ENCODE measurements at places on chromosomes 11 and 22.

GRCh38 chr11:70503468-70504221 is 105.3 kb downstream of the CTTN start:
- no peak for DNase-seq

DNA sequence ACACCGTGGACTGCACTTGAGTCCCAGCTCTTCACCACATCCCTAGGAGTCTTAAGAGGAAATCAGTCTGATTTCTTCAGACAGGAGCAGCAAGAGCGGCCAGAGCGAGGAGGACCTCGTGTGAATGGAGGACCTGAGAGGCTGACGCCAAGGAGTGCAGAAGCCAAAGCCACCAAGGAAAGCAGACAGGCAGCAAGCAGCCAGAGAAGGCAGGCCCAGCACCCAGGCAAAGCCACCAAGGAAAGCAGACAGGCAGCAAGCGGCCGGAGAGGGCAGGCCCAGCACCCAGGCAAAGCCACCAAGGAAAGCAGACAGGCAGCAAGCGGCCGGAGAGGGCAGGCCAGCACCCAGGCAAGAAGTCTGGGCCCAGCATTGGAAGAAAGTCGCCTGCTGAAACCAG is 11.8 kb downstream of the CYB561A3 start:
- no peak for DNase-seq

GRCh38 chr22:27195094-27195493 is 537.7 kb downstream of the MIAT start:
- DNase-seq: no peak

DNA sequence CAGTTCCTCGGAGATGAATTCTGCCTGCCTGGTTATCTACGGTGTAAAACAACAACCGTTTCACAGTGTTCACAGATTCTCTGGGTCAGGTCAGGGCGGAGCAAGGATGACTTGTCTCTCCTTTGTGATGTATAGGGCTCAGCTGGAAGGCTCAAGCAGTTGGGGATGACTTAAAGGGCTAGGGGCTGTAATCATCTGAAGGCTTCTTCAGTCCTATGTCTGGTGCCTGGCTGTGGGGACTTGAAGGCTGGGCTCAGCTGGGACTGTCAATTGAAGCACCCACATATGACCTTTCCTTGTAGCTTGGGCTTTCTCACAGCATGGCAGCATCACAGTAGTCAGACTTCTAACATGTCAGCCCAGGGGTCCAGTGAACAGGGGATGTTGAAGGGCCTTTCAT is 29.3 kb downstream of the EIF3F start:
- DNase-seq: no peak

DNA sequence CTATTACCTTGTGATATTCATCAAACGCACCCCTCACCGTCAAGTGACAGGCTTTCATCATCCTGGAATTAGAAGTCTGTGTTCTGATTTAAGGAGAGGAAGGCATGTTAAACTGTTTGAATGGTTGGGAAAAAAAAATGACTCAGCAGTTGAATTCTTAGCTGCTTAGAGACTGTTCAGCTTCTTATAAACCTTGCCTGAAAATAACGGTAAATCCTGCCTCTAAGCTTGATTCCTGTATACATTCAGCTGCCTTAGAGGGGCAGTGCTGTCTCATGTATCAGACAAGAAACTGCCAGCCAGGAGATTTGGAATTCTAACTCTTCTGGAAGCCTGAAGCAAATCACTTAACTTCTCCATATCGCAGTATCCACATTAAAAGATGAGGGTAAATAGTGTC is 437.4 kb downstream of the JRKL start:
- no peak for DNase-seq

GRCh38 chr11:3942956-3943497 is 87.6 kb downstream of the STIM1 start:
- DNase-seq: no peak

- no peak for DNase-seq
These were observed 356.2 kb downstream of the GRM5 start for GRCh38 chr11:88709567-88709966.

GRCh38 chr11:119876841-119877240 is 147.8 kb upstream of the NECTIN1 start:
- DNase-seq: no peak

- no peak for DNase-seq
These were observed 79.1 kb downstream of the GUCY1A2 start for GRCh38 chr11:106939157-106939556.

GRCh38 chr11:31442086-31442485 is 67.3 kb downstream of the IMMP1L start:
- no peak for DNase-seq

GRCh38 chr11:96338910-96339705 is 3.9 kb downstream of the MAML2 start:
- DNase-seq: peak; percentile 59

DNA sequence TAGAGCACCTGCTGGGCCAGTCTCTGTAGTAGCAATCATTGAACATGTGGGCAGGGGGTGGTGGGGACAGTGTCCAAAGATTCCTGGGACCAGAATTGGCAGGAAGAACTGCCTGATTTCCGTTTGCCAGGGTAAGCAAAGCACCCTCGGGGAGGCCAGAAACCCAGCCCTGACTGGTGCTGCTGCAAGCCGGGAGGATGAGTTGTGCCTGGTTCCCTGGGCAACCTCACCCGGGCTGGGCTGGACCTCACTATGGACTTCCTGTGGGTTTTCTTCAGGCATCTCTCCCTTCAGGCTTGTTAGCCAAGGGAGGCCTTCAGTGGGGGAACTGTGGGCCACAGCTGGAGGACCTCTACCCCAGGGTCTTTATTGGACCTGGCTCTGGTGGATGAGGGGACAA is 8.0 kb upstream of the POU2F3 start:
- no peak for DNase-seq

DNA sequence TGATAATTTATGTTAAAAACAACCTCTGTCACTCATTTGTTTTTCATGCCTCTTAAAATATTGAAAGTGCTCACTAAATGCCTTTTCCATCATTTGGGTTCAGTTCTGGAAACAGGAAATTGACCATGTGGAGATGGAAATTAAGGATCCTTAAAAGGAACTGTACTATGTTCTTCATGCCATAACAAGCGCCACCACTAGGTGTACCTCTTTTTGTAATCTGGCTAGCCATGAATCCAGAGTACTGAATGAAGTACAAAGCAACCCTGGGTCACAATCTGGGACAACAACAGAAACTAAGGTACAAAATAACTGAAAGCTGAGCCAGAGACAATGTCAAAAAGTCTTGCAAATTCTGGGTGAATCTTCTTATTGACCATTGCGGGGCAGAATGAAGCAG is 559.1 kb downstream of the FAM181B start:
- DNase-seq: no peak

DNA sequence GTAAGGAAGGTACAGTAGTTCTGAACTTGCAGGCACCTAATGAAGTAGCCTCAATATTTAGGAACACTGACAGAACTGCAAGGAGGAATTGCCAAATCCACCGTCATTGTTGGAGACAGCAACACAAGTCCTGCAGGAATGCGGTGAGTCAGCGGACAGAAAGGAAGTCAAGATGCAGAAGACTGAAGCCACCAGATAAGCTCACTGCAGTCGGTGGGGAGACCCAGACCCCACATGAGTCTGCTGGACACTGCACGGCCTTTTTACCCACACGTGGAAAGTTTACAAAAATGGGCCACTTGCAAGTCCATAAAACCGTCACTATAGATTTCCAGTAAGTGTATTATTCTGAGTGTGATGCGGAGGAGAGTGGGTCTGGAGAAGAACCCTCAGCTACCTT is 1471.6 kb downstream of the TBC1D22A start:
- DNase-seq: no peak

- peak; percentile 51 for DNase-seq
These were observed 1.7 kb downstream of the SBF1 start for GRCh38 chr22:50473088-50473487.

GRCh38 chr11:32894149-32894827 is 1.7 kb downstream of the QSER1 start:
- DNase-seq: peak; percentile 12

- no peak for DNase-seq
These were observed 30.1 kb upstream of the OAF start for GRCh38 chr11:120180551-120181232.

GRCh38 chr11:103529181-103529684 is 420.0 kb downstream of the DYNC2H1 start:
- no peak for DNase-seq

- no peak for DNase-seq
These were observed 267.4 kb upstream of the ISX start for GRCh38 chr22:34798605-34799004.

DNA sequence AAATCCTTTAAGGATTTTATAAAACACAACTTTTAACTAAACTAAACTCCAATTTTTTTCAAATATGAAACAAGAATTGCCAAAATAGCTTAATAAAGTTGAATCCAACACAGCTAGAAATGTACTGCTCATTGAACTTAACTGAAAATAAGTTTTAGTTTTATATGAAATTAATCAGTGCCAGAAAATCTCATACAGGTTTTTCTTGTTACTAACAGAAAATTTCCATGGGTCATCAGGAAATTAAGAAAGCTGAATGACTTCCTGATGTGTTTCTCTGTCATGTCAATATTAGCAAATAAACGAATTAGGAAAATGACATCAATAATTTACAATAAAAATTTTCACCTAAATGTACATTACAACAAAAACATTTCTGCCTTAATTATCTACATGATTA is 3.5 kb downstream of the CCDC73 start:
- no peak for DNase-seq

Data from activated T-cell treated with anti-CD3 and anti-CD28 coated beads, Interleukin-2, amount 50 U/mL, for 72 hours (primary cell).